ENCODE measurements at places on chromosomes 1 and 21. TPM values are rescaled to one million over a fixed set of nuclear protein-coding genes. Genes with fewer than 3 reads are reported as not detected.

The KCNT2 gene
- 33.5 TPM for total RNA-seq

- peak; percentile 29 for ATAC-seq
Observed at GRCh38 chr1:67717876-67718275, 32.9 kb downstream of the GADD45A start.

The DNAJC6 gene
- total RNA-seq: 59.5 TPM

DNA sequence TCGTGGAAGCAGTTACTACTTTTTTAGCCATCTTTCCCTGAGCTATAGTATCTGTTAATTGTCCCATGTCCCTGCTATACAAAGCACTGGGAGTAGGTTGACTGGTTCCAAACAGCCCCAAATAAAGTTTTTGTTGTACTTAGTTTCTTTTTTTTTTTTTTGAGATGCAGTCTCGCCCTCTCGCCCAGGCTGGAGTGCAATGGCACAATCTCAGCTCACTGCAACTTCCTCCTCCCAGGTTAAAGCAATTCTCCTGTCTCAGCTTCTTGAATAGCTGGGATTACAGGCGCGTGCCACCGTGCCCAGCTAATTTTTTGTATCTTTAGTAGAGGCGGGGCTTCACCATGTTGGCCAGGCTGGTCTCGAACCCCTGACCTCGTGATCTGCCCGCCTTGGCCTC is 3.3 kb downstream of the NCSTN start:
- ATAC-seq: no peak

DNA sequence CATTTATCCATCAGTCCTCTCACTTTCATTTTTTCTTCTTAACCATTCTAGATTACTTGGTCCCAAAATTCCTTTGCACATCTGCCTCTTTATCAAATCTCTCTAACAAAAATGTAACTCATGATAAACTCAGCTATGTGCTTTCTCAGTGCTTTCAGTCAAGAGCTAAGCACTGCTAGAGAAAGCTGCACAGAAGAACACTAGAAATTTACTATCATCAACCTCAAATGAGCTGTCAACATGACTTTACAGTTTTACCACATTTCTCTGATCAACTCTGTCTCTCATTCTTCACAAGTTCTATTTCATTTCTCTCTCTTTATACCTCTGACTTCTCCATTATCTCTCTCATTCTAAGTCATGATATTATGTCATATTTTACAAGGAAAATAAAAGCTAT is 54.2 kb upstream of the PRKACB start:
- no peak for ATAC-seq

The NCF2 gene
- total RNA-seq: 0.27 TPM

- no peak for ATAC-seq
Observed at GRCh38 chr1:174110053-174110452, 49.3 kb upstream of the RABGAP1L start.

The POLR3C gene
- 43.1 TPM for total RNA-seq
